Neural cell (in vitro differentiated cells): ENCODE measurements at places on chromosomes 1 and 21. TPM values are rescaled to one million over a fixed set of nuclear protein-coding genes. Genes with fewer than 3 reads are reported as not detected.

Gene PRAMEF1
- not detected in 2 replicates for polyA plus RNA-seq

Gene B3GALT2
- polyA plus RNA-seq = 12.3 and 12.4 TPM in 2 replicates

Gene KCNN3
- polyA plus RNA-seq = 2.2 and 2.4 TPM in 2 replicates

Gene YY1AP1
- 44.0 and 44.4 TPM in 2 replicates for polyA plus RNA-seq

Gene RGS18
- polyA plus RNA-seq = not detected in 2 replicates

Gene ALX3
- not detected in 2 replicates for polyA plus RNA-seq
